Activated CD4-positive, alpha-beta T cell treated with anti-CD3 and anti-CD28 coated beads for 36 hours (primary cell): ENCODE measurements at places on chromosomes 6 and 20. TPM values are rescaled to one million over a fixed set of nuclear protein-coding genes. Genes with fewer than 3 reads are reported as not detected.
A peak's percentile ranks its signal among the peaks of the same experiment; 100 is the strongest.

GRCh38 chr6:135759831-135760230 is 91.7 kb upstream of the PDE7B start:
- no peak overlapping the region for H3K4me3 ChIP-seq
- H3K36me3 ChIP-seq = peaks cover 2% of the 10 kb centered on the region
- peak; percentile 9 for DNase-seq
- no peaks in the 10 kb centered on the region for H3K4me1 ChIP-seq
- H3K27me3 ChIP-seq = no peaks in the 10 kb centered on the region
- no peak overlapping the region for H3K27ac ChIP-seq

- H3K27me3 ChIP-seq = no peaks in the 10 kb centered on the region
- H3K36me3 ChIP-seq = no peaks in the 10 kb centered on the region
- H3K4me3 ChIP-seq = no peak overlapping the region
- no peak overlapping the region for H3K27ac ChIP-seq
- no peak for DNase-seq
Measured at GRCh38 chr6:67759001-67759400, 876.1 kb upstream of the ADGRB3 start.

DNA sequence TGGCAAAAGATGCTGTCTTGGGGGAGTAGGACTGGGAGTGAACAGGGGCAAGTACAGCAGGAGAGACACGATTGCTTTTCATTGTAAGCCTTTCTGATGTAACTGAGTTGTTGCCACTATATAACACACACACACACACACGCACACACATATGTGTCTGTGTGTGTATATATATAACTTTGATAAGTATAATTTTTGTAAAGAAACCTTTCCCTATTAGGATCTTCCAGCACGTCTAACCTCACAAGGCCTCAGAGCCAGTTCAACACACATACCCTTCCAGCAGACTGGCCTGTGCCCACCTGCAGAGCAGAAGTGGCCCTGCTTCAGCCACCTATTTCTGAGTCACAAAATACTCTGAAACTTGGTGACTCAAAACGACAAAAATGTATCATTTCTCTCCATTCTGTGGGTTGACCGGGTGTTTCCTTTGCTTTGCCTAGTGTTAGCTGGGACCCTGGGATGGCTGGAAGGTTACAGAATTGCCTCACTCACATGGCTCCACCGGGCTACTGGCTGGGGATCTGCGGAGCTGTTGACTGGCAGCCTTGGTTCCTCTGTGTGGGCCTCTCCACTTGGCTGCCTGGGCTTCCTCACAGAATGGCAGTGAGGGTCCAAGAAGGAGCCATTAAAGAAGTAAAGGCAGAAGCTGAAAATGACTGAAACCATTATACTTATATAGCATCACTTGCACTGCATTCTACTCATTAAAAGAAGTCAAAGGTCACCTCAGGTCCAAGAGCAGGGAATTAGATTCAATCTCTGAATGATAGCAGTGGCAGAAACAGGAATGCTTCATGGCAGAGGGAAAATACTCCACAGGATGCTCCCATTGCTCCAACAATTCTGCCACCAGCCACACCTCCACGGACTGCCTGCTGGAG is 126.4 kb downstream of the BANF2 start:
- H3K27me3 ChIP-seq = no peaks in the 10 kb centered on the region
- no peaks in the 10 kb centered on the region for H3K36me3 ChIP-seq
- H3K4me3 ChIP-seq = no peak overlapping the region
- H3K4me1 ChIP-seq = peaks cover 11% of the 10 kb centered on the region
- DNase-seq = peak; percentile 56

DNA sequence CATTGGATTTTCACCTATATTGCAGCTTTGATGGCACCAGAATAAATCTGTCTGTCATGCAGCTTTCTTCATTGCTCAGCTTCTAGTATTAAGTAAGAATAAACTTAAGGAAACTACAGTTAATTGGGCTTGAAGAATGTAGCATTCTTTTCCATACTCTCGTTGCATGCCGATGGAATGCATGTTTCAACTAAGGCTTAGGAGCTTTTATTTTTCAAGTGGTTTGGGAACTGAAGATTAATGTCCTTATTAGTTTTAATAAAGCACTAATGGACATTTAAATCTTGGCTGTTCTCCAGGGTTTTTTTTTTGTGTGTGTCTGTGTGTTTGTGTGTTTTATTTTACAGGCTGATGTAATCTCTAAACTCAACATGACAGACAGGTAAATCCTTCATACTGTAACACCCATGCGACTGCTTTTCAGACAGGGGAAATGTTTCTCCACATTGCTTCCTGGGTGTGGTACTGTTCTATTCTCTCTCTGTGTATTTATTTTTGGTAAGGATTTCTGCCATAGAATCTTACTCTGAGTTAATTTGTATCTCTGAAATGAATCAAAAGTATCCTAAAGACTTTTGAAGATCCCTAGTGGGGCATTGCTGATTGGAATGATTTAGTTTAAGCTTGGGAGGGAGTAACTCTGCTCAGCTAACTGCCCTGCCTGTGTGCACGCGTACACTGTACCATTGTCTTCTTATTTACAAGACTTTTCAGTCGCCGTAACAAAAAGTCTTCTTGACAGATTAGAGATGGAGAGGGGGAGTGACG is 38.0 kb downstream of the SLC9A8 start:
- no peak overlapping the region for H3K4me3 ChIP-seq
- no peaks in the 10 kb centered on the region for H3K27me3 ChIP-seq
- no peak for DNase-seq
- peaks cover 29% of the 10 kb centered on the region for H3K36me3 ChIP-seq

DNA sequence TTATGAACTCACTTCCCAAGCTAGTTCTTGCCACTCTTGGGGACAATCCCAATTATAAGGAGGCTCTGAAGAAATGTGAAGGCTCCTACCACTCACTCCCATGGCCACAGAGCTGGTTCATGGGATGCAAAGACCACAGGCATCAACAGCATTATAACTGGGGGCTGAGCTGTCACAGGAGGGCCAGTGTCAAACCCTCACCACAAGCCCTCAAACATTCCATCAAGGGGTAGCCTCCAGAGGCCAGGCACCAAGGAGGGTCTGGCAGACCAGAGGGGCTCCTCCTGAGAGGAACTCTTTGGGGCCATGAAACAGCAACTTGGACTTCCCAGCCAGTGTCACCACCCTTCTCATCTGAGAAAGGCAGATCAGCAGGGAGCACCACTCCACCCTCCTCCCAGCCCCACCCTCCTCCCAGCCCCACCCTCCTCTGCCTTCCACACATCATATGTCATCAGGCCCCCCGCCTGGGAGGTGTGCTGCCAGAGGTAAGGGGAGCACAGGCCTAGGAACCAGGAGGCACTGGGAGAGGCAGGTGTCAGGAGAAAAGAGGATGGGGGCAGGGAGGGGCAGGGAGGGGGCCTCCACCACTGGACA is 1.2 kb upstream of the TSPO2 start:
- no peak for DNase-seq
- H3K27ac ChIP-seq = no peak overlapping the region
- H3K4me3 ChIP-seq = no peak overlapping the region
- H3K27me3 ChIP-seq = no peaks in the 10 kb centered on the region
- peaks cover 8% of the 10 kb centered on the region for H3K4me1 ChIP-seq
- peaks cover 4% of the 10 kb centered on the region for H3K36me3 ChIP-seq

- peak; percentile 74 for DNase-seq
- H3K4me3 ChIP-seq = peak within 1 kb of the TSS; percentile 83
- peak within 1 kb of the TSS; percentile 88 for H3K27ac ChIP-seq
- peaks cover 16% of the 10 kb centered on the region for H3K36me3 ChIP-seq
Measured at GRCh38 chr6:42451333-42452170, at the start of gene TRERF1. TSS of gene TRERF1 (minus strand) at chr6:42451926. CDS start at chr6:42269590, 182,336 bp downstream.

DNA sequence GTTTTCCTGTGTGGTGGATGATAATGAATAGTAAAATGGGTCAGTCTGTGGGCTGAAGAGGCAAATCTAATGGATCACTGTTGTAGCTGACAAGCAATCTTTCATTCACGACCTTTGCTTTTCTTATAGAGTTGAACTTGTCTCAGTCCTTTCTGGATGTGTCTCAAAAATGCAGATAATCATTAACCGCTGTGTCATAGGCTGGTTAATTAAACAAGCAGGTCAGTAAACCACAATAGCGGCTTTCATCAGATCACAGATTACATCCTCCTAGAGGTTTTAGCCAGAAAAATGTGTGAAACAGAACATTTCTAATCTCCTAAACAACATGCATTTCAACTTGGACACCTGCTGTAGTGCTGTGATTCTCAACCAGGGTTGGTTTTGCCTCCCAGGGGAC is 2.5 kb upstream of the METTL24 start:
- H3K4me1 ChIP-seq = peaks cover 14% of the 10 kb centered on the region
- H3K27ac ChIP-seq = no peak overlapping the region
- no peak for DNase-seq
- H3K4me3 ChIP-seq = no peak overlapping the region
- no peaks in the 10 kb centered on the region for H3K36me3 ChIP-seq

DNA sequence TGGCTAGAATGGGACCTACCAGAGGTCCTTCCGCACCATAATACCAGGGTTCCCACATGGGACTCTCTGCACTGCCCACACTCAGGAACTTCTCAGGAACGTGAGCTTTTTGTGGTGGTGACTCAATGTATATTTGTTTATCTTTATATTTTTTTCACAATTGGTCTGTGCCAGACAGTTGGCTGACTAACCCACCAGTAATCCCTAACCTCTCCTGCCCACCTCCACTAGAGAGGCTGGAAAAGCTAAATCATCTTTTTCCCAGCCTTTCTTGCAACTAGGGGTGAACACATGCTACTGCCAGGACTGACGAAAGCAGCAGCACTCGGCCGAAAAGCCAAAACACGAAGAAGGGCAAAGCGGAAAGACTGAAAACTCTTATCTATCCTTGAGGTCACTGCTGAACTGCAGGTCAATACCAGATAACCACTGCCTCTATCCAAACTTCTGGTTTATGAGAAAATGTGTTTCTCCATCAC is 112.9 kb downstream of the TRERF1 start:
- no peaks in the 10 kb centered on the region for H3K27me3 ChIP-seq
- H3K36me3 ChIP-seq = peaks cover 8% of the 10 kb centered on the region
- peak overlapping the region; percentile 84 for H3K27ac ChIP-seq
- H3K4me1 ChIP-seq = peaks cover 67% of the 10 kb centered on the region
- H3K4me3 ChIP-seq = peak overlapping the region; percentile 8

IMPG1 gene
- total RNA-seq = not detected

GRCh38 chr6:43733471-43734293 is 36.3 kb upstream of the VEGFA start:
- no peaks in the 10 kb centered on the region for H3K27me3 ChIP-seq
- peak; percentile 46 for DNase-seq
- H3K27ac ChIP-seq = peak overlapping the region; percentile 69
- H3K4me3 ChIP-seq = no peak overlapping the region
- H3K4me1 ChIP-seq = peaks cover 6% of the 10 kb centered on the region

PCK1 gene
- total RNA-seq = not detected
